Pancreas (tissue), 10 donors: ENCODE measurements at places on chromosomes 12 and 14. TPM values are rescaled to one million over a fixed set of nuclear protein-coding genes. Genes with fewer than 3 reads are reported as not detected.

SRRM4 gene
- 0.02 TPM for polyA plus RNA-seq

ZBTB42 gene
- polyA plus RNA-seq = 4.1 TPM

MYF5 gene
- not detected for polyA plus RNA-seq

MYO1A gene
- polyA plus RNA-seq = 0.47 TPM

CLEC2D gene
- polyA plus RNA-seq = 2.8 TPM
